ENCODE measurements at places on chromosomes 11 and 22. TPM values are rescaled to one million over a fixed set of nuclear protein-coding genes. Genes with fewer than 3 reads are reported as not detected.

DNA sequence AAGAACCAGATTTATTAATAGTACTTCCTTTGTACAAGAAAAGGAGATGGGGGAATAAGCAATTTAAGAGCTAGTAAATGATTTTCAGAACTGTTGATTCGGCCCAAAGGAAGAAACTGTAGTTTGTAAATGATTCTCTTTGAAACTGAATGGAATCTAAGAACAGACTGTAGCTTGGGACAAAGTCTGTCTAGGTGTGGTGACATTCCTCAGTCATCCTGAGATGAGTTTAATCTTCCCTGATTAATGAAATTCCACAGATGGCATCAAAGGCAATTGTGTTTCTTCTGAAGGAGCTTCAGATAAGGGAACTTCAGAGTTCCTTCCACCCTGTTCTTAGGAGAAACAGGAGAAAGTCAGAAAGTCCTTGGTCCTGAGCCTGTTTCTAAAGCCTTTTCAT is 2095.9 kb downstream of the LRRC4C start:
- no peak for DNase-seq

GRCh38 chr22:28810821-28811491 is 10.6 kb upstream of the XBP1 start:
- no peak for DNase-seq

OR2AT4 gene
- not detected for total RNA-seq

- DNase-seq = no peak
These were observed 246.5 kb downstream of the CADM1 start for GRCh38 chr11:115257678-115258077.

GRCh38 chr11:122933416-122933815 is 48.2 kb downstream of the BSX start:
- no peak for DNase-seq

CARNS1 gene
- total RNA-seq = 0.31 TPM
